ENCODE measurements at places on chromosomes 11 and 22.
A peak's percentile ranks its signal among the peaks of the same experiment; 100 is the strongest.

DNA sequence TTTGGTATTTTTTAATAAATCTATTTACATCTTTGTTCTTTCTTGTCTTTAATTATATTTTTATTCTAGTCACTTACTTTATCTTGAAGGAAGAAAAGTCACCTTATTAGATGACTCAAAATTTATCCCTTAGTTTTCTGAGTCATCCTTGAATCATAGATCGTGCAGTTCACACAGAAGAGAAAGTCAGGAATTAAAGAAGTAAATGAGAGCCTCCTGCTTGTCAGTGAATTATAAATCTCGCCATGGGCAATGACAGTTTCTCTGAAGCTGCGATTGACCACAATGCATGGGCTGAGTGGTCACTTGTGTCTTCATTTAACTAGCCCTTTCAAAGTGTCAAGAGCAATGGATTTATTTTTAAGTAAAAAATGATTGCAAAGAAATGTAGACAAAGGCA lies 91.2 kb downstream of the LUZP2 start:
- DNase-seq: no peak

DNA sequence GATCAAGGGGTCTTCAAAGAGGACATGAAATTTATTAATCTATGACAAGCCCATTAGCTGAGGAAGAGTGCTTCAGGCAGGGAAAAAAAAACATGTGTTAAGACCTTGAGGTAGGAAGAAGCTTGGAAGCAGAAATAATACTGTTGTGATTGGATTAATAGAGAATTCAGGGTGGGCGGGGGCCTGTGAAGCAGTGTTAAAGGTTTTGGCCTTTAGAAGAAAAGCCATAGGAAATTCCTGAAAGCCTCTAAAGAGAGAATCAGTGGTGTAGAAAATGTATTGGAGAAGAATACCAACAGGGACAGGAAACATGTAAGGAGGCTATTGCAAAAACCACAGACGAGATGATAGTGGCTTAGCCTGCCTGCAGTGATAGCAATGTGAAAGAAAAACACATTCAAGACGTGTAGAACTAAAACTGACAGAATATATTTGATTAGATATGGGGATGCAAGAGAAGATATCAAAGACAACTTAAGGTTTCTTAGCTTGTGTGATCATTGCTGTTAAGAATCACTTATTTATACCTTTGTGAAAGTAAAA lies 404.4 kb upstream of the ANO3 start:
- no peak for DNase-seq

- DNase-seq: no peak
These were observed 15.4 kb downstream of the CARD10 start for GRCh38 chr22:37503850-37504249.

GRCh38 chr11:66335531-66336233 lies 552 bp downstream of the RIN1 start:
- no peak for DNase-seq

- DNase-seq: no peak
These were observed 699.0 kb upstream of the LUZP2 start for GRCh38 chr11:23797624-23798419.

DNA sequence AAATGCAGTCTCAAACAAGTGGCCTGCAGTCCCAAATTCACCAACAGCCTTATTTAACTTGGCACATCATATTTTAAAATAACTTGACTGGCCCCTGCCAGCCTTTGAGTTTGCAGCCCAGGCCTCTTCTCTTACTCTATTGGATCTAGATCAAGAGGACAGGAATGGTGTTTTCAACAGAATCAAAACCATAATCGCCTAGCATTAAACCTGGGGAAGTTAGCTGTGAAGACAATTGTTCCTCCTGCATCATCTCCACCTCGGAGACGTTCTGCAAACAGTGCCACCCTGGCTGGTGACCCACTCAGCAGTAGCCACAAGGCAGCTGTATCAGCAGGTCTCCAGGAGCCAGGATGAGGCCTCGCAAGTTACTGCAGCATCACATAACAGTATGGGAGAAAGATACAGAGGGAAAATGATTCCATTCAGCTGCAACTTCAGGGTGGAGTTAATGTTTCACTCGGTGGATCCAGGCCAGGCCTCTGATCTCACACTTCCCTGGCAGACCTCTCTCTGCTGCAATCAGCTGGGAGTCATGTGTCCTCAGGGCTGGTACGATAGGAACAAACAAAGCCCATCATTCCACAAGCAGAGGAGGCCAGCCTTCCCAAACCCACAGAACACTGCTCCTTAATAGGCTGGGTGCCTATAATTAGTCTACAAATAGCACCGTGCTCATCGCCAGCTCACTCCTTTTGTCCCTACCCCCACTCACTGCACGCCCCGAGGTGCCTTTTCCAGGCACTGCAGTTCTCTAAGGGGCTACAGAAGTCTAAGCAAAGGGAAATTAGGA lies 18.6 kb upstream of the SCN2B start:
- no peak for DNase-seq

DNA sequence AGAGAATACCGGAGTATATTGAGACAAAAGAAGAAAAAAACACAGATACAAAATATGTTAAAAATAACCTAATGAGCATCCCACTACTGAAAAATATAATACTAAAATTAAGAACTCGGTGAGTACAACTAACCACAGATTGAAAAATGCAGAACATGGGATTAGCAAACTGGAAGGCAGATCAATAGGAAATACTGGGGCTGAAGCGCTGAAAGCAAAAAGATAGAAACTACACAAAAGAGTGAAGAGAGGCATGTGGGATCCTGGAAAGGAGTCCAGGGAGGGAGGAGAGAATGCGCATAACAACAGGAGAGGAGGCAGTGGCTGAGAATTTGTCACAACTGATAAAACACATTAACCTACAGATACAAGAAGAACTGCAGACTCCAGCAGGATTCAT lies 159.3 kb downstream of the EFCAB6 start:
- no peak for DNase-seq

GRCh38 chr22:35344956-35345690 lies 35.8 kb upstream of the HMOX1 start:
- DNase-seq: no peak

GRCh38 chr11:12677131-12677530 lies 2.9 kb downstream of the TEAD1 start:
- no peak for DNase-seq

- DNase-seq: no peak
These were observed at the start of gene CHRM1 for GRCh38 chr11:62921201-62921572. Gene CHRM1 (minus strand): TSS chr11:62921363. CDS start chr11:62911100, 10,263 bp downstream.

DNA sequence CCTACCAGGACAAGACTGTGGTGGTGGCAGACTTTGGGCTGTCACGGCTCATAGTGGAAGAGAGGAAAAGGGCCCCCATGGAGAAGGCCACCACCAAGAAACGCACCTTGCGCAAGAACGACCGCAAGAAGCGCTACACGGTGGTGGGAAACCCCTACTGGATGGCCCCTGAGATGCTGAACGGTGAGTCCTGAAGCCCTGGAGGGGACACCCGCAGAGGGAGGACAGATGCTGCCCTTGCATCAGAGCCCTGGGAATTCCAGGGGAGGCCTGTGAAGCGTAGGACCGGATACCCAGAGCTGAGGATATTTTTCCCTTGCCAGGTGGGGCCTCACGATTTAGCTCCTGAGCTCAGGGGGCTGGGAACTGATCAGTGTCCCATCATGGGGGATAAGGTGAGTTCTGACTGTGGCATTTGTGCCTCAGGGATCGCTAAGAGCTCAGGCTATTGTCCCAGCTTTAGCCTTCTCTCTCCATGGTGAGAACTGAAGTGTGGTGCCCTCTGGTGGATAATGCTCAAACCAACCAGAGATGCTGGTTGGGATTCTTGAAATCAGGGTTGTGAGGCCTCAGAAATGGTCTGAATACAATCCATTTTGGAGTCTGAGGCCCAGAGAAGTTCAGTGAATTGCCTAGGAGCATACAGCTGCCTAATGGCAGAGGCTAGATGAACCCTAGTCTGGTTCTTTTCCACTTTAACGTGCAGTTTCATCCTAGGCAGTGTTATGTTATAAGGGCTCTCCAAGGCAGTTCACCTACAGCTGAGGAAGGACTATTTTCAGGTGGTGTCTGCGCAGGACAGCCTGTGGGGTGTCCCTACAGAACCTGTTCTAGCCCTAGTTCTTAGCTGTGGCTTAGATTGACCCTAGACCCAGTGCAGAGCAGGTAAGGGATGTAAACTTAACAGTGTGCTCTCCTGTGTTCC lies 19.5 kb downstream of the PIK3IP1 start:
- DNase-seq: no peak

DNA sequence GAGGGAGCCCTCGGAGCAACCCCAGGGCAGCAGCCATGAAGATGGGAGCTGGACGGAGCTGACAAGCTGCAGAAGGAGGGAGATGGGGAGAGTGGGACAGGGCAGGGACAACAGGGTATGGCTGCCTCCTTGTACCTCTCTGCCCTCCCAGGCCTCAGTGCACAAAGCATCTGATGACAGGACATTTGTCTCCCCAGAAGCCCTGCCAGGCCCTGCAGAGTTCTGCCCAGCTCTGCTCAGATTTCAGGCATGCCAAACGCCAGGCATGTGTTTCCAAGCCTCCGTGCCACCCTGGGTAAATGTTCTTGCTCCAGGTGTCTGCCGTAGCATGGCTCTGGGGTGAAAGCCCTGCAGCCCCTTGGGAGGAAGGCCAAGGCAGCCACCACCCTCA lies 1.1 kb upstream of the IFITM10 start:
- DNase-seq: no peak

DNA sequence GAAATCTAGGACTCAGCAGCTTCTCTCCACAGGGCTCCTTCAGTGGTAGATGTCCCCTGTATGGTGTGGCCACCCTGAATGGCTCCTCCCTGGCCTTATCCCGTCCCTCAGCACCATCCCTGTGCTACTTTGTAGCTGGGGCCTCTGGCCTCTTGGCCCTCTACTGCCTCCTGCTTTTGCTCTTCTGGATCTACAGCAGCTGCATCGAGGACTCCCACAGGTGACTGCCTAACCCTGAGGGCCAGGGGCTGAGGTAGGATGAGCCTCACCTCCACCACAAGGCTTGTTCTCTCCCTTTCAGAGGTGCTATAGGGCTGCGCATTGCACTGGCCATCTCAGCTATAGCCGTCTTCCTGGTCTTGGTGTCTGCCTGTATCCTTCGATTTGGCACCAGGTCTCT lies 1.8 kb downstream of the TMEM179B start:
- no peak for DNase-seq

DNA sequence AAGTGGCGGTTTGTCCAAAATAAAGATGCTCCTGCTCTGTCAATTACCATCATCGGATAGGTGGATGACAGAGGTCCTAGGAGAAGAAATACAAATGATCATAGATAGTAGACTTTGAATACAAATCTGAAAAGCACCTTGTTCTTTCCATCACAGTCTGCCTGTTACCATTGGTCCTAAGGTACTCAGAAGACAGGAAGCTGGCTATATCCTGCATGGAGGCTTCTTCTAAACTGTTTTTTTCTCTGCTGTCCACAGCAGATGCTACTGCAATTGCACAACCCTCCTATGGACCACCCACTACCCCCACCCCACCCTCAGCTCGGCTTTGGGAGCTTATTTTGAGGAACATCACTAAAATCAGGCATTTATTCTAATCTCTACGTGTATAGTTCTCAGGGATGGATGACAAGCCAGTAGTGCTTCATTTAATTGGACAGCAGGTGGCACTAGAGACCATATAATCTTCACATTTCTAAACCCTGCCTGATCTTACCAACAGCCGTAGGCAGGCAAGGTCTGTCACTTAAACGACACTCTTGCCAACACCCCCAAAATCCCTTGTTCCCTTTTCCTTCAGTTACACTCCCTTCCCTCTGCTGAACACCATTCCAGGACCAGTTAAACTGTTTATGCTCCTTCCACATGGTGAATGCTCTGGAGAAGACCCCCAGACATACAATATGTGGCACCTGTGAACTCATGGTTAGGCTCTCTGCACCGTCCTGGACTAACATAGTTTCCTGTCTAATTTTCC lies 6.6 kb upstream of the PTS start:
- peak; percentile 24 for DNase-seq

DNA sequence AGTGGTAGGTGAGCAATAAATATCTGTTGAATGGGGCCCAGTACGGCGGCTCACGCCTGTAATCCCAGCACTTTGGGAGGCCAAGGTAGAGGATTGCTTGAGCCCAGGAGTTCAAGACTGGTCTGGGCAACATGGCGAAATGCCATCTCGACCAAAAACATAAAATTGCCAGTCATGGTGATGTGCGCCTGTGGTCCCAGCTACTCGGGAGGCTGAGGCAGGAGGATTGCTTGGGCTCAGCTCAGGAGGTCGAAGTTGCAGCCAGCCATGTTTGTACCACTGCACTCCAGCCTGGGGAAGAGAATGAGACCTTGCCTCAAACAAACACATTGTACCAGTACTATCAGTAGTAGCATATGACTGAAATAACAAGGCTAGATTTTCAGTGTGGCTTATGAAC lies 4.2 kb downstream of the SGSM3 start:
- DNase-seq: no peak

DNA sequence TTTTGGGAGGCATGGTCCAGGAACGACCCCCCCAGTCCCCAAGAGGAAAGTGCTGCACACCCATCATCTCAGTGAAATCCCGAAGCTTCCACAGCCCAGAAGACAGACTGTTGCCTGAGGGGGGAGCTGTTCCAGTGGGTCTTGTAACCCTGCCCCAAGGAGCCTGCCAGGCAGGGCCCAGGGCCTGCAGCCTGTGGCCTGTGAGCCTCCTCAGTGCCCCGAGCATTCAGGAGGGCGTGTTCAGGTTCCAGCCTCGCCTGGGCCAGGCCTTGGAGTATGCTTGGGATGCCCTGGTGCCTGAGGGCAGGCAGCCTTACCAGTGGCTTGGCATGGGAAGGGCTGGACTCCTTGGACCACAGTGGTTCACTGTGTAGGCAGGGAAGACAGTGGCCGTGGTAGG lies 18.0 kb upstream of the CABP2 start:
- DNase-seq: no peak

- DNase-seq: no peak
These were observed 35.7 kb downstream of the CYB5R2 start for GRCh38 chr11:7637447-7638157.

DNA sequence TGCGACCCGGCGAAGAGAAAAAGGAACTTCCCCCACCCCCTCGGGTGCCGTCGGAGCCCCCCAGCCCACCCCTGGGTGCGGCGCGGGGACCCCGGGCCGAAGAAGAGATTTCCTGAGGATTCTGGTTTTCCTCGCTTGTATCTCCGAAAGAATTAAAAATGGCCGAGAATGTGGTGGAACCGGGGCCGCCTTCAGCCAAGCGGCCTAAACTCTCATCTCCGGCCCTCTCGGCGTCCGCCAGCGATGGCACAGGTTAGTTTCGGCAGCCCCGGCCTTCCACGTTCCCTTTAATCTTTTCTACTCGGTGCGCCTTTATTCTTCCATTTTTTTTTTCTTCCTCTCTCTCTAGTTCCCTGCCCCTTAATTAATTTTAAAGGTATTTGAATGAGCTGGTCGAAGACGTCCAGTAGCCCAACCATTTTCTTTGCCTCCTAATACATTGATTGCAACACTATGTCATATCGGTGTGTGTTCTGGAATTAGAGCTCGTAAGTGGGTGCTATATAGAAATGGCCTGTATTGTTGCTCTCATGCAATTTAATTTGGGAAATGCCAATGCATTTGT lies 537 bp downstream of the EP300 start:
- DNase-seq: no peak

- DNase-seq: no peak
These were observed 11.1 kb downstream of the POLR3H start for GRCh38 chr22:41532908-41533825.

GRCh38 chr11:69744435-69744834 lies 30.7 kb downstream of the FGF4 start:
- DNase-seq: no peak

- DNase-seq: no peak
These were observed 5.4 kb downstream of the SMCO4 start for GRCh38 chr11:93537767-93538261.
